ENCODE measurements at places on chromosomes 2 and 18.

DNA sequence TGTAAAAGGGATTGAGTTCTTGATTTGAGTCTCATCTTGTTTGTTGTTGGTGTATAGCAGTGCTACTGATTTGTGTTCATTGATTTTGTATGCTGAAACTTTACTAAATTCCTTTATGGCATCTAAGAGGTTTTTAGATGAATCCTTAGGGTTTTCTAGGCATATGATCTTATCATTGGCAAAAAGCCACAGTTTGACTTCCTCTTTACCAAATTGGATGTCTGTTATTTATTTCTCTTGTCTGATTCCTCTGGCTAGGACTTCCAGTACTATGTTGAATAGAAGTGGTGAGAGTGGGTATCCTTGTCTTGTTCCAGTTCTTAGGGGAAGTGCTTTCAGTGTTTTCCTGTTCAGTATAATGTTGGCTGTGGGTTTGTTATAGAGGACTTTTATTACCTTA is 4.8 kb downstream of the ANKAR start:
- no peak for DNase-seq

- peak; percentile 97 for DNase-seq
These were observed 60.8 kb downstream of the MBP start for GRCh38 chr18:77071711-77072292.

DNA sequence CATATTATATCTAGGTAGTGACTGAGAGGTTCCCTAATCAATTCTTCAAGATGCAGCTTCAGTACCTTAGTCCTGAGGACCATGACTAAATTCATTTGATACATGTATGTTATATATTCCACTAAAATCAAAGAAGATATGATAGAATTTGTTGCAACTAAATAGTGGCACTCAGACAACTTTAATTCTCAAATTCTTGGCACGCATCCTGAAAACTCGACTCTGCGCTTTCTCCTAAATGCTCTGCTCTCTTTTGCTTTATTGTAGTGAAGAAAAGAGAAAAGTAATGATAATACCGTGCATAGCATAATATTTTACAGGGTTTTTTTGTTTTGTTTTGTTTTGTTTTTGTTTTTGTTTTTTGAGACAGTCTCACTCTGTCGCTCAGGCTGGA is 475.3 kb downstream of the ARHGAP15 start:
- no peak for DNase-seq

- no peak for DNase-seq
These were observed 123.1 kb downstream of the EIPR1 start for GRCh38 chr2:3254442-3254941.

DNA sequence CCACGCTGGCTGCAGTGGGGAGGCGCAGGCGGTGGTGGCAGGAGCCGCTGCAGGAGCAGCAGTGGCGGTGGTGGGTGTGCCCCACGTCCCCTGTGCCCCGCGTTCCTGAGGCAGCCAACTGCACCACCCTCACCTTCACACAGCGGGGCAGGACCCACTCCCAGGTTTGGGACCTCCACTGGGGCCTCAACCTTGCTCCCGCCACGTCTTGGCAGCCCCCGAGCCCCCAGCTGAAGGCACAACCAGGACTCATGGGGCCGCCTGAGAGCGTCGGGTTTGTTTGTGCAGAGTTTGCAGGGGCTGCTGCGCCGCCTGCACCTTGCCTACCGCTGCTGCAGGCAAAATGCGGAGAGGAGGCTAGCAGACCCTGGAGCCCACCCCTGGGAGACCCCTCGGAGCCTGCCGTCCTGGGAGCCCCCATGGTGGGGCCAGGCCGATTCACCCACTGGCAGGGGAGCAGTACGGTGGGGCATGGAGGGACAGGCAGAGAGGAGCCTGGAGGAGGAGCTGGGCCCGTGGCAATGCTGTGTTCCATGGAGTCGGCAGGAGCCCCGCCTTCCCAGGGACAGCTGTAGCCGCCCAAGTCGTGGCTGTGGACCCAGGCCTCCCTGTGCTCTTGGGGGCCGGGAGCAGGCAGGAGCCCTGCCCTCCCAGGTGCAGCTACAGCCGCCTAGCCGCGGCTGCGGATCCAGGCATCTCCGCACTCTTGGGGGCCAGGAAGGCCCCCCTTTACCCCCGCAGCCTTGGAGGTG is 14.7 kb upstream of the EML6 start:
- DNase-seq: no peak

GRCh38 chr18:22213333-22213973 is 44.1 kb downstream of the GATA6 start:
- DNase-seq: no peak

Data from fibroblast of gingiva (primary cell).